ENCODE measurements at places on chromosomes 11 and 22.

GRCh38 chr22:30127749-30128166 is 47.5 kb downstream of the HORMAD2 start:
- peak; percentile 18 for DNase-seq

DNA sequence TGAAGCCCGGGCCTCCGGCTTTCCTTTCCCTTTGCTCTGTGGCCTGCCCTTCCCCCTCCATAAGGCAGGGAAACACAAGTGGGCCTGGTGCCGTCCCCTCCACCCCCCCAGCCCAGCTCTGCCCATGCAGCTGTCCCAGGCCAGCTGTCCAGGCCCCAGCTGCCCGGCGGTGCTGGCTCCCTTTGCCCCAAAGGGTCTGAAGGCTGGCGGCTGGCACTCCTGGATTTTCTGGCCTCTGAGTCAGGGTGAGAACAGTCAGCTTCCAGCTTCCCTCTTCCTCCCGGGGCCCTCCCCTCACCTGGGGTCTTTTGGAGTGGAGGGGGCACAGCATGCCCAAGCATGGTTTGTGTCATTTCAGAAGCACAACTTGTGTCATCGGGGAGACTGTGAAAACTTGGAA is 27.8 kb downstream of the CD82 start:
- no peak for DNase-seq

- DNase-seq, result no peak
These were observed 46.2 kb upstream of the CTTN start for GRCh38 chr11:70352100-70352499.

DNA sequence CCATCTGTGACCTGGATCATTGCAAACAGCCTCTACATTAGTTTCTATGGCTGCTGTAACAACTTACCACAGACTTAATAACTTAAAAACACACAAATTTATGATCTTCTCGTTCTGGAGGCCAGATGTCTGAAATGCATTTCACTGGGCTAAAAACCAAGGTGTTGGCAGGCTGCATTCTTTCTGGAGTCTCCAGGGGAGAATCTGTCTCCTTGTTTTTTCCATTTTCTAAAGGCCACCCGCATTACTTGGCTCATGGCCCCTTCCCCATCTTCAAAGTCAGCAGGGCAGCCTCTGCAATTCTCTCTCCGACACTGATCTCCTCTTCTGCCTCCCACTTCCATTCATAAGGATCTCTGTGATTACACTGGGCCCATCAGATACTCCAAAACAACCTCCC is 11.6 kb downstream of the SCGB1A1 start:
- DNase-seq, result peak; percentile 65

GRCh38 chr11:17548444-17548843 is 1.4 kb downstream of the OTOG start:
- DNase-seq, result no peak

DNA sequence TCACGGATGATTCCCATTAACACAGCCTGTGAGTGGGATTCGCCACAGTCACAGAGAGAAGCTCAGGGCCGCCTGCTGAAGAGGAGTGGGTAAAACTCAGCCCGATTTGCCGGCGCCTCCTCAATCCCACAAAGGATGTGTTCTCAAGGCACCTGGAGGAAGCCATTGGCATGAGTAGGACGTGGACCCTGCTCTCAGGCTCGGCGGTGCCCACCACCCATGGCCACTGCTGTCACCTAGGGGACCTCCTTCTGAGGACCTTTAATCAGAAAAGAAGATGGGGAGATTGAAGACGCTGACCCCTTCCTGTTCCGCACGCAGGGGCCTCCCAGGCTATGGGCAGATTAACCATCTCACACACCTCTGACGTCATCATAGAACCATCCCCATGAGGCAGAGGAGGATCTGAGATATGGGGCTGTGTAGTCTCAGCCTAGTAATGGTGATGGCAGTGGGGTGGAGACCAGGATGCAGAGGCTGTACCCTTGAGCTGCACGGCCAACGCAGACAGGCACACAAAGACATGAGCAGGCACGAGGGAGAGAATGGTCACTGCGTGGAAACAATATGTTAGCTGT is 571.8 kb downstream of the BRD1 start:
- DNase-seq, result no peak

- peak; percentile 50 for DNase-seq
These were observed 35.7 kb downstream of the CD44 start for GRCh38 chr11:35174666-35175065.

- no peak for DNase-seq
These were observed 840 bp downstream of the SEZ6L start for GRCh38 chr22:26170112-26170492.

- no peak for DNase-seq
These were observed 3.9 kb upstream of the TEF start for GRCh38 chr22:41377846-41378245.

DNA sequence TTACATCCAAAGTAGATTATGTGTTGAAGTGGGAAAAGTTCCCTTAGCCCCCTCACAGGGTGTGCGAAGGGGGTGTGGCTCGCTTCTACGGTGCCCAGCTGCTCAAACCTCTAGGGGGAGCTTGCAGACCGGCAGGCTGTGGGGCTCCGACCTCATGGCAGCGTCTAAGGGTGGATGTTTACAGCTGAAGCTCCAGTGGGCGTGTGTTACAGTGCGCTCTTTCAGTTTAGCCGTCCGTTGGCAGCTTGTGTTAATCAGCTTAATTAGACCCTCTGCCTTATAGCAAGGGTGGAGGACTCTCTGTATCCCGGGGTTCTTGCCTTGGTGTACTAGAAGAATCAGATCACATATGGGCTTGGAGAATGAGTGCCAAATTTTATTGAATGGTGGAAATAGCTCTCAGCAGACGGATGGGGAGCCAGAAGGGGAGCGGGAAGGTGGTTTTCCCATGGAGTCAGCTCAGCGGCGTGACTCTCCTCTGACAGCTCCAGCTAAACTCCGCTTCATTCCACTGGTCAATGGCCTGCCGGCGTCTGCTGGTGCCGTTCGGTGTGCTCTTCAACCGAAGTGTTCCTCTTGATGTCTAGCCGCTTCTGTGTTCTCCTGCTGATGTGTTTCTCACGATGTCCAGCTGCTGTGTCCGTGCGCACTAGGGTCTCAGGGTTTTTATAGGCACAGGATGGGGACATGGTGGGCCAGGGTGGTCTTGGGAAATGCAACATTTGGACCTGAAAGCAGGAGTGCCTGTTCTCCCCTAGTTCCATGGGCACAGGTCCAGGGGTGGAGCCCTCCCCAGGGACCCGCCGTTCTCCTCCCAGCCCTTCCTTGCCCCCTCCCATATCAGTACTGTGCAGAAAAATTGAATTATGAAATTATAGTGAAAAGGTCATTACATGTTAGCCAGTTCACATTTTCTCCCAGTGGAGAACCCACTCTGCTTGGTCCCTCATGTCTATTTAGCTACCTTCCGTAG is 28.6 kb upstream of the OR10G7 start:
- peak; percentile 61 for DNase-seq

- peak; percentile 67 for DNase-seq
These were observed 25.5 kb downstream of the CTTN start for GRCh38 chr11:70423523-70424505.

DNA sequence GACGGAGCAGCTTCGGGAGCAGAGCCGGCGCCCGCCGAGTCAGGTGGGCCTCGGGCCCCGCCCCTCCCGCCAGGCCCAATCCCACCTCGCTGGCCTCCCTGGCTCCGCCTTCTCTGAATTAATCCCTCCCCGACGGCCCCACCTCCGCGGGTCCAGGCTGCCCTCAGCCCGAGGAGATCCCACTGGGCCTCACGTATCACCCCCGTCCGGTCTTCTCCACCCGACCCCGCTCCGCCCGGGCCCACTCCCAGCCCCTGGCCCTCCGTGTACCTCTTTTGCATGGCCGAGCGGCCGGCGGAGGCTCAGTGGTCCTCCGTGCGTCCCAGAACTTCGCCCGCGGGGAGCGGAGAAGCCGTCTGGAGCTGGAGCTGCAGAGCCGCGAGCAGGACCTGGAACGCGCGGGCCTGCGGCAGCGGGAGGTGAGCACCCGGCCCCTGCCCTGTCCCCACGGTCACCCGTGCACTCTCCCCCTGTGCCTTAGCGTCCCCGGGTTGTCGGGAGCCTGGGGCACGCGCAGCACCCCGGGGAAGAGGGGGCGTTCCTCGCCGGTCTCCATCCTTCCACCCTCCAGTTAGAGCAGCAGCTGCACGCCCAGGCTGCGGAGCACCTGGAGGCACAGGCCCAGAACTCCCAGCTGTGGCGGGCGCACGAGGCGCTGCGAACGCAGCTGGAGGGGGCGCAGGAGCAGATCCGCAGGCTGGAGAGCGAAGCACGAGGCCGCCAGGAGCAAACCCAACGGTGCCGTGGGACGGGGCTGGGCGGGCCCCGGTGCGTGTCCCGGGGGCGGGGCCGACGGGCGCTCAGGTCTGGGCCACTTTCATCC is 2.2 kb upstream of the CD151 start:
- DNase-seq, result peak; percentile 23

DNA sequence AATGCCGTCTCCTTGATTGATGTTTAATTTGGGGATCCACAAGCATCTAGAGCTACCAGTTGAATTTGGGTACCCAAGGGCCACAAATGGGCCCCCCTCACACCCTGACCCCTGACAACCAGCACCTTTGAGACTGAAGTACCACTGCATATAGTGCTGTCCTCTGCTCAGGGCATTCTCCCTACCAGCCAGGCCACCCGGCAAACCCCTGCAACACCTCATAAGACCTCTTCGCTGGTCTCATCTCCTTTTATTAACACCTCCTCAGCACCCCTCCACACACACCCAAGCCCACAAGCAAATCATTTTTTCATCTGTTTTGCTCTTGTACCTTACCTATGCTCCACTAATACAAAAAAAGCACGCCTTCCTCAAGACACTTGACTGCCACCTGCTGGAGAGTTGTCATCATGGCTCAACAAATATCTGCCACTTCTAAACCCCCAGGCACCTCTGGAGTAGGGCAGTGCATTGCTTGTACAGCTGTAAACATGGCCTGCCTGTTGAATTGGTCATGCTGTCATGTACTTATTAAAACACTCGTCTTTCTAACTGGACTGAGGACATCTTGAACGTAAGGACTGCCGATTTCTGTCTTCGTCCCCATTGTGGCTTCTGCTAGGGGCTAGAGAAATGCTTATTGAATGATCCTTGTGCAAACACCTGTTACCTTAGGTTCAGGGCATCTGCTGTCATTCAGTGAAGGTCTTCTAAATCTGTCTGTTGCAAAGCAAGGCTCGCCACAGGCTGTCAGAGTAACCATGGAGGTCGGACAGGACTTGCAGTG is 66.5 kb downstream of the BMAL1 start:
- peak; percentile 62 for DNase-seq

DNA sequence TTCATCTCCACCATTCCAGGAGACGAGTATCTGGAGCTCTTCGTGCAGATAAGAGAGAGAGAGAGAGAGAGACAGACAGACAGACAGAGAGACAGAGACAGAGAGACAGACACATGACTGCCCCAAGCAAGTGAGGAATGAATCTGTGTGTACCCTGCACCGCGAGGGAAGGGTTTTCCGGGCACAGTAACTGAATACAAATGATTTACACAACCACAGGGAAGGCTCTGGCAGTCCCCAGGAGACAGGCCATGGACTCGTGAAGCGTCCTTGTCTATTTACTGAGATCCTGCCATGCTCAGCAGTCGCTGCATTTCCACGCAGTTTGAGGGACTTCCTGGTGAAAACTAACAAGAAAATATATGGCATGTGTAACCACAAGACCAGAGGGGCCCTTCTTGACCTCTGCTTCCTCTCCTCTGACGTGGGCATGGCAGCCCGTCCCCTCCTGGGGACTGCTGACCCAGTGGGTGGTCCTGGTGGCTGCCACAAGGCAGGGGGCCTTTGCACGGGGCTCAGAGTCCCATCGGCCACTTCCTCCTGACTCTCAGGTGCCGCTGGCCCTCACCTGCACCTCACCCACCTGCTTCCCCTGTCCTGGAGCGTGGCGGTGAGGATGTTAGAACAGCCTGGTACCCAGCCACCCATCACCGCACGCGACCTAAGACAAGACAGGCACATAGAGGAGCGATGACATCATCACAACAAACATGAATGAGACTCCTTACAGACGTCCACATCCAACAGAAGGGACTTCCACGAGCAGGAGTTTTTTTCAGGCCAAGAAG is 75.9 kb downstream of the PHF21B start:
- no peak for DNase-seq

DNA sequence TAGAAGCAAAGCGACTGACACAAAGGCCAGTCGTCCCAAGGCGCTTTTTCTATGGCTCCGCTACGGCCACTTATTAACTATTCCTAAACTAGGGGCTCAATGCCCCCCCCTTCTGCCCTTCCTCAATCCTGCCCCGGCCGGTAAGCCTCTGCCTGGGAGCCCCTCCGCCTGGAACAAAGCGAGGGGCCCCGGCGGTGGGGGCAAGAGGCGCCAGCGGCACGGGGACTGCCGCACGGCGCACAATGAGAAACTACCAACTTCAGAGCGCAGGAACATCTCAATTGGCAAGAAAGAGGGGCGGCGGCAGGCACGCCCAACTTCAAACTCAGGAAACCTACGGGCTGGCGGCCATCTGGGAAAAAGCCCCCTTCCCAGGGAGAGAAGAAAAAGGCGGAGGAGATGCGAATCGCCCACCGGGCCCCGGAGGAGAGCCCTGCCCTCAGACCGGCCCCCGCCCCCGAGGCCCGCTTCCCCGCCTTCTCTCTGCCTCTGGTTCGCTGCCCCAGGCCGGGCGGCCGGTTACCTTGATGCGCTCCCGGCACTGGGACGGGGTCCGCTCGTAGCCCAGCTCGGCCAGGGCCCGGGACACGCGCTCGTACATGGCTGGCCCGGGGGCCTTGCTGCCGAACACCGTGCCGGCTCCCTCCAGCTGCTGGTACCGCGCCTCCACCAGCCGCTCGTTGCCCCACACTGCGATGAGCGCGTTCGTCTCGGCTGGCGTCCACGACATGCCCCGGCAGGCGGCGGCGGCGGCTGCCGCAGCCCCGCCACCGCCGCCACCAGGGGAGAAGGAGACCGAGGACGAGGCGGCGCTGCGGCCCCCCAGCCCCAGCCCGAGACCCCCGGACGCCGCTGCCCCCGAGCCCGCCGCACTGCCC is 619 bp downstream of the MSANTD2 start:
- no peak for DNase-seq

DNA sequence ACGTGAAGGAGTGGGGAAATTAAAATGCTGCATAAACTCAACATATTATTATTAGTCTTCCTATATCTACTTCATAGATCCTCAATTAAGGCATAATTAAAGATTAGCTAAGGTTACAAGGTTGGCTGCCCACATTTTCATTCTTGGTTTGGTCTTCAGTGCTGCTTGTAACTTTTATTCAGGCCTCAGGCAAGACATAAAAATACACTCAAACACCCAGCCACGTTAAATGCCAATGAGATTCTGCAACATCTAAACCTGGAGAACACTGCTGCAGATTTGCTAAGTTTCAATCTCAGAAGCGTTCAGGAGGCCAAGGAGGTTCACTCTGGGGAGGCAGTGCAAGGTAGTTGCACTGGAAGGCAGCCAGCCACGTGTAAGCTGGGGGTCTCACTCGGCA is 358.7 kb upstream of the NARS2 start:
- no peak for DNase-seq

Measured in fibroblast of gingiva (primary cell).